Fibroblast of lung (primary cell): ENCODE measurements at places on chromosomes 5 and 9. TPM values are rescaled to one million over a fixed set of nuclear protein-coding genes. Genes with fewer than 3 reads are reported as not detected.

NEUROG1 gene
- not detected in 2 replicates for polyA plus RNA-seq

GRCh38 chr5:98105681-98106080, 667.8 kb upstream of the RGMB start:
- DNase-seq, result no peak

FIBCD1 gene
- polyA plus RNA-seq, result 7.2 and 28.0 TPM in 2 replicates

- DNase-seq, result no peak
Observed at GRCh38 chr5:57258052-57258451, 84.2 kb downstream of the GPBP1 start.

GRCh38 chr5:175576096-175576495, 81.8 kb upstream of the HRH2 start:
- DNase-seq, result no peak

GRCh38 chr5:1292139-1292538, 2.7 kb downstream of the TERT start:
- no peak for DNase-seq

PRSS3 gene
- 2.9 and 11.4 TPM in 2 replicates for polyA plus RNA-seq

DNA sequence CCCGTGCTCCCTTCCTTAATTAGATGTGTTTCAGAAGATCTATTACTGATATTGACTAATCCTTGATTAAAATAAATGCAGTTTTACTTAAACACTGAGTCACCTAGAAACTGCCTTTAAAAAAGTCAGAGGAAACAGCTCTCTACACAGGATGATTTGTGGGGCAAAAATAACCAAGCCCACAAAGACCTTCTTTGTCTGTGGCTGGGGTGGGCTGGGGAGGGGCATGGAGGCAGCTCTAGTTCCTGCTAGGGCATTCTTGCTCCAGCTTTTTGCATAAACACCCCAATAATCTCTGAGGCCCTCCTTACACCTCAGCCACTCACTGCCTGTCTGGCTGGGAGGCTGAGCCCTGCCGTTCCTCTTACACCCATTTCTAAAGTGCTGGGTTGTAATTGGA, 227.6 kb upstream of the DAP start:
- DNase-seq, result no peak

GMCL2 gene
- polyA plus RNA-seq, result not detected in 2 replicates
